ENCODE measurements at places on chromosomes 3 and 15.
A peak's percentile ranks its signal among the peaks of the same experiment; 100 is the strongest.

- DNase-seq = no peak
These were observed 176.9 kb downstream of the APBA2 start for GRCh38 chr15:29062626-29063025.

DNA sequence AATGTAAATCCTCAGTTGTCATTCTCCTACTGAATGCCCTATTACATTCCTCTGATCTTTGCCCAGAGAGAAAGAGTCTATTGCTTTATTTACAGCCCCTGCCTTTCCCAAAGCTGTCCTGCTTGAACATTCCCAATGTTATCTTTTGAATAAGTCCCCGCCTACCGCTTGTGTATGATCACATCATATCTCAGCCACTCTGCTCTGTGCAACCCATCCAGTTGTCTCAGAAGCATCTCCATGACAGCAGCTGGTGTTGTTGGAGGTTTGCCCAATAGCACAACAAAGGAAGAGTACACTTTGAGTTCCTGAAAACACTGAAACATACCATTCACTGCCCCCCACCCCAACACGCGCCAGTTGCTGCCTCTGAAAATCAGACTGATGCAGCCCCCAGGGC, 22.0 kb upstream of the FAM3D start:
- DNase-seq = no peak

GRCh38 chr3:114218006-114218405, 19.4 kb downstream of the ZNF80 start:
- no peak for DNase-seq

- no peak for DNase-seq
These were observed 532.5 kb upstream of the KCNMB2 start for GRCh38 chr3:178003756-178004155.

GRCh38 chr3:25257026-25257425, 171.0 kb upstream of the RARB start:
- no peak for DNase-seq

- no peak for DNase-seq
These were observed 178.6 kb downstream of the ADAMTS9 start for GRCh38 chr3:64509206-64509605.

DNA sequence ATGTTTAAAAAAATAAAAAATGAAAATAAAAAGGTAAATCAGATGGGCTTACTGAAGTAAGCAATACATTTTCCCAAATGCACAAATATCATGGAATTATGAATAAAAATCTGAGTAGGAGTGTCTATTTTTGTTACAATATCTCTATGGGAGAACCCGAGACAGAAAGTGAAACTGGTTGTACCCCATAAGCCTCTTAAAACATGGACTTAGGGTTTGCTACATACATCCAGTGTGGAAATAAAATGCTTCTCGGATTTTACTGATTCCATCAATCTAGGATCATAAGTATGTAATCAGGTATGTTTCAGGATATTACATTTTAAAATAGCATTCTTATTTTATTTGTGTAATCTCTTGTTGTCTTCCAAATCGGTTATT, 177.8 kb upstream of the CDIN1 start:
- DNase-seq = no peak

DNA sequence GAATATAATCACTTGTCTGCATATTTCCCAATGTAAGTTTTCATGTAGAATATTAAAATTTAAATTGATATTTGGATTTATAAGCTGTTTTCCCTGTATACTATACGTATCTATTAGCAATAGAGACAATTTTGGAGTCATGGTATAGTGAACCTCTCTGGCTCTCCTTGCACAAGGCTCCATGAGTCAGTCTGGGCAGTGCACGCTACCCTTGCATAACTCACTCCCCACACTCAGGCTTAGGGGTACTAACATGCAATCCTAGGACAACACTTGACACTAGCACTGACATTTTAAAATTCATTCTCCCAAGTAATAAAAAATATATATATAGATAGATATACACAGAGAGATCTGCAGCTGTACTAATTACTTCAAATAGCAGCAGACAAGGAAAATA, 39.2 kb downstream of the SLC24A1 start:
- no peak for DNase-seq

GRCh38 chr3:64417816-64418215, 192.6 kb upstream of the PRICKLE2 start:
- DNase-seq = no peak

- no peak for DNase-seq
These were observed 420.7 kb downstream of the ZNF385D start for GRCh38 chr3:21330293-21330692.

DNA sequence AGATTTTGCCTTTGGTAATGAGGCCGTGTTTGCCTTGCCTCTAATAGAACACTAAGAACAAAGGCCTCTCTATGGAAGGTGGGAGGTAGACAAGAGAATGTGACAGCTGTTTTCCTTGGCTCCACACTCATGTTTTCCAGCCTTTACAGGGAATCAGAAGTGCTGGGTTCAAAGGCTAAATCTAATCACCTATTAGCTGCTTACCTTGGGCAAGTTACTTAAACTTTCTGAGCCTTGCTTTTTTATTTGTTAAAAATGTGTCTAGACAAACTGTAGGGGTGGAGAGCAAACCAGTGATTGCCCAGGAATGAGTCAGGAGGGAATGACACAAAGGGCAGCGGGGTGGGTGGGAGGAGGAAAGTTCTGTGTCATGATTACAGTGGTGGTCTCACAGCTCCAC, 179.0 kb downstream of the P3H2 start:
- peak; percentile 45 for DNase-seq

GRCh38 chr15:80693682-80694610, 1.2 kb upstream of the ABHD17C start:
- peak; percentile 24 for DNase-seq

- no peak for DNase-seq
These were observed 49.1 kb downstream of the CCNL1 start for GRCh38 chr3:157110761-157111278.

DNA sequence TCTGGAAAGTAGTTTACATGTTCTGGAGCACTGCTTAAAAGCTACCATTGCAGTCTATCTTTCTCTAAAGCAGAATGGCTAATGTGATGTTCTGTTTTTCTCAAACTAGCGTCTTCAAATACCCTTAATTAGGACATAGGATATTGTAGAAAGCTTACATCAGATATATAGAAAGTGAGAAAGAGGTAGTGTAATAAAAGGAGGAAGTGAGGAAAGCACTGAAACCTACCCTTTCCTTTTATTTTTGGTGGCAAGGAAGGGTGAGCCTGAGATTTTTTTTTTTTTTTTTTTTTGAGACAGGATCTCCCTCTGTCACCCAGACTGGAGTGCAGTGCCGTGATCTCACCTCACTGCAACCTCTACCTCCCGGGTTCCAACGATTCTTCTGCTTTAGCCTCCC, 9.4 kb downstream of the SENP2 start:
- DNase-seq = no peak

DNA sequence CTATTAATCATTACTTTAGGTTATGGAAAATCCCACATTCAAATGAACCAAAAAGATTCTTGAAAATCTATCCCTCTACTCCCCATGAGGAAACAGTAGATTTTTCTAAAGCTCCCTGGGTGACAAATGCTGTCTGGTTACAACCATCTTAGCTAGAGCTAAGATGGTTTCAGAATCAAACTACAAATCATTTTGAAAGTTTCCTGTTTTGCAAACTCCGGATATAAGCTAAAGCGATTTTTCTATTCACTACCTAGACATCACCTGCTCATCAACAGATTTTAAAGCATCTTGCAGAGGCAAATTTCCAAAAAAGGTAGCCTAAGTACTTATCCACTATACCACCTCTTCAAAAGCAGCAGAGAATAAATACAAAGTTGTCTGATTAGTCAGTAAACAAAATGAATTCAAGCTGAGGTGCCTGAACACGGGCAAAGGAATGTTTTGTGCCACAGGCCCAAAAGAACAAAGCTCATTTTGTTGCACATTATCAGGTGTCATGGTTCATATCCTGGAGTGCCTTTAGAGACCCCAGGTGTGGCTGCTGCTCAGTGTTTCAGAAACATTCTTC, 204.9 kb downstream of the TNIK start:
- no peak for DNase-seq

DNA sequence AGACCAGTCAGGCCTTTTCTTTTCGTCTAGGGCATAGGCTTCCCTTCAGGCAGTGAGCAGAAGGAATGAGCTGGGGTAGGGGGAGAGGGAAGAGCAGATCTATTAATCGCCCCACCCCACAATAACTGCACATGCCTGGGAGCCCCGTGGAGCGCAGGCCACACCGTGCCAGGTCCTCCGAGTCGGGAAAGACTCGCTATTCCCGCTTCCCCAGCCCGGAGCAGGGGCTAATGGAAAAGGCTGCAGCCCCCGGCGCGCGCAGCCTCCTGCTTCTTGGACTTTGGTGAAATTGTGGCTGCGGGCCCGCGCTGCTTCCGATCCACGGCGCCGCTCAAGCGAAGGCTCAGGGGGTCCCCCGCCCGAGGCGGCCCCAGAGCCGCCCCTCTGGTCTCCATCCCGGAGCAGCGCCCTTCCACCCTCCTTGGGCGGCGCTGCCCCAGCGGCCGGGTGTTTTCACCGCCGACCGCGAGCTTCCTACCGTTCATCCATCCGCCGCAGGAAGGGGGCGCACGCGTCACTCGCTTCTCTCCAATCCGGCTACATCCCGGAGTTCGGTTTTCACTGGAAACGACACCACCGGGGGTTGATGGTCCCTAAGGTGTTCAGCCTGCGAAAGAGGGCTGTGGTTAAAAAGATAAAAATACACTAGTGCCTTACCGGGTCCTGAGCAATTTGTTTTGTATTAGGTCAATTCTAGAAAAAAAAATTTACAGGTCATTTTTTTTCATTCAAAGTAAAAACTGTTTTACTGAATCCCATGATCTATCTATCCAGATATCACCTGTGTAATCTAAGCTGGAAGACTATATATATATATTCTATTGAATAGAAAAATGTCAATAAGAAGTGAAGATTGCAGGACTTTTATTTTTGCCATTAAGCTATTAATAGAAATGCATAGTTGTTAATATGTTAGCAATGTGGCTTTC, 4.4 kb upstream of the SYNM start:
- DNase-seq = peak; percentile 92

GRCh38 chr3:152120601-152121269, 148.0 kb upstream of the MBNL1 start:
- no peak for DNase-seq

GRCh38 chr3:154904328-154904727, 175.8 kb upstream of the MME start:
- peak; percentile 7 for DNase-seq

DNA sequence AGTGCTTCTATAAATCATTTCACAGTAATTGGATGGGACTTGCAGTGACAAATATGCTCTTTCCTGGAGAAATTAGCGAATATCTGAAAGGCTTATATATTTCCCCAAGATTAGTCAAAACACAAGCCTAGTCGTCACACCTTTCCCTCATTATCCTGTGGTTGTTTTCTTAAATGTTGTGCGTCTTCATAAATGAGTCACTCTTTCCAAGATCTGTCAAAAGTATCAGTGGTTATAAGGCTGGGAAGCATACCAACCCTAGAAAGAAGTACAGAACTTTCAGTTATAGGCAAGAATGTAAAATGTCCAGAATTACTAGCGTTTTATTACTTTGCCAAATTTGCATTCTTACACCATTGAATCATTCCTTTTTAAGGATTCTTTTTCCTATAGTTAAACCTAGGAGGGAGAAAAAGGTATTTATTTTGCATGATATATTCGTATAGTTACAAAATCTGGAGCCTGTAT, 33.6 kb downstream of the TMEM212 start:
- no peak for DNase-seq

DNA sequence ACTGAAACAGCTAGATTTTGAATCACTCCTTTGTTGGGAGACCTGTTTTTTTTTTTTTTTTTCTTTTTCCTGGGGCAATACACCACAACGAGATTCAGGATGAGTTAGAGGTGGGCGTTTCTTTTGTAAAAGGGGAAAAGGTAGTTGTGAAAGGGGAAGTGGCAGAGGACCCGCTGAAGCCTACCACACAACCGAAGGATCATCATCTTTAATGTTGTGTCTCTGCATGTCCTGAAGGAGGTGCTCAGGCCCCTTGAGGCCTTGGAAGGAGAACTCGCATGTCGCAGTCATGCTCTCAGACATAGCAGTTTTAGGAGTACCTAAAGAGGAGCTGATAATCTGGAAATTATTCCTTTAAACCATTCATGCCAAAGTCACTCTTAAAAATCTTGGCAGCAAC, 137.9 kb upstream of the LRIG1 start:
- DNase-seq = no peak

GRCh38 chr15:82802497-82802896, 3.4 kb downstream of the FSD2 start:
- DNase-seq = no peak

DNA sequence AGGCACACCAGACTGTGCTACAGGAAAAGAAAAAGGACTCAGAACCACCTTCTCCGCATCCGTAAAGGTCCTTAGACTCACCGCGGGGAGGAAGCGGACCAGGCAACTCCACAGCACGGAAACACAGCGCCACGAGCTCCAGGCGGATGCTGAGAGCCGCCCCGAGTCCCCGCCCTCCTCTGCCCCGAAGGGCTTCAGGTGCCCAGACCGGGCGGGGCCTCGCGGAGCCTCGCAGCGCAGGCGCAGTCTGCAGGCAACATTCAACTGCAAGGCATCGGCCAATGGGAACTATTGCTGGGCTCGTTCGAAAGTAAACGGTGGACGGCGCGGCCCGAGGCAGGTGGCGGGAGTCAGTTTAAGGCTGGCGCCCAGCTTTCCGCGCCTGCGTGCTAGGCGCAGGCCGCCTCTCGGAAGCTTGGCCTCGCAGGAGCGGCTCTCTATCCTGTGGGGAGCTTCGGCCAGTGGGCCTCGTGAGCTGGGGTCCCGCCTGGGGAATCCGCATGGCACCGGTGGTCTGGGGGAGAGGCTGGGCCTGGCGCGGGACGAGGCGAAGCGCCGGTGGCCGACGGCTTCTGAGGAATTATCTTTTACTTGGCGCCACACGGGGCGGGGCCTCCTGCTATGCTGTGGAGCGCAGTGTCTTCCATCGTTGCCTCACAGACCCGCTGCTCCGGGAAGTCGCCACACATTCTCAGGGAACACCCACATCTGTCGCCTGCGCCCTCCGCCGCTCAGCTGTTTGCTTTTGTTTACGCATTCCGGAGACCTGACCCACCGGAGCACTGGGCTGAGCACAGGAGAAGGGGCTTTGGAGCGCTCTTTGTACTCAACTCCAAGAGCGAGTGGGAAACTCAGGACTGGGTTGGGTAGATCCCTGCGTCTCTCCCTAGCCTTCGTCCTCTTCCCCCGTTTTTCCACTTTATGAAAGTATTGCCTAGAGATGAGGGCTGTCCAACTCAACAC, at the start of gene TRIM59:
TSS of gene TRIM59 (minus strand) at position 151 of the 963 bp plus-strand sequence. CDS start 10,603 bp downstream, outside the sequence.
- peak; percentile 91 for DNase-seq

DNA sequence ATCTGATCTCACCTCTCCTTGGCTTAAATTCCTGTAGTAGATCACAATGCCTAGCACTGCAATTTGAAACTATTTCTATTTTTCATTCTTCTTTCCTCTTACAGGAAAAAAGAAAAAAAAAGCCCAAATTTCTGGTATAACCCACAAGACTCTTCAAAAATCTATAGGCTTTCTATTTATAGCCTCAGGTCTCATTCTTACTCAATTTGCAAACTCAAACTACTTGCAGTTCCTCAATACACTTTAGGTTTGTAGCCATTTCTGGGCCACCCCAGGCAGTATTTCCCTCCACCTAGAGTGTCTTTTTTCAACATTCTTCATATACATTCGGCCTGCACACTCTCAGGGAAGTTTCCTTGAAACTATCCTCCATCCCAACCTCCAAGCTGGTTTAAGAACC, 169.0 kb downstream of the TBC1D5 start:
- DNase-seq = no peak

GRCh38 chr3:98986073-98986472, 84.6 kb upstream of the DCBLD2 start:
- DNase-seq = peak; percentile 14

GRCh38 chr3:54661151-54661550, 266.7 kb downstream of the LRTM1 start:
- DNase-seq = no peak

GRCh38 chr3:52813810-52814209, 16.7 kb downstream of the ITIH4 start:
- DNase-seq = no peak

- no peak for DNase-seq
These were observed 2.8 kb upstream of the CCDC9B start for GRCh38 chr15:40343512-40343911.
